ENCODE measurements at places on chromosomes 7 and 10. TPM values are rescaled to one million over a fixed set of nuclear protein-coding genes. Genes with fewer than 3 reads are reported as not detected.

- DNase-seq = no peak
Observed at GRCh38 chr7:144545330-144545729, 141.8 kb upstream of the NOBOX start.

GRCh38 chr7:100493476-100494264 is 9.9 kb downstream of the NYAP1 start:
- DNase-seq = peak; percentile 38

GRCh38 chr10:17781856-17782255 is 27.3 kb upstream of the MRC1 start:
- DNase-seq = no peak

DNA sequence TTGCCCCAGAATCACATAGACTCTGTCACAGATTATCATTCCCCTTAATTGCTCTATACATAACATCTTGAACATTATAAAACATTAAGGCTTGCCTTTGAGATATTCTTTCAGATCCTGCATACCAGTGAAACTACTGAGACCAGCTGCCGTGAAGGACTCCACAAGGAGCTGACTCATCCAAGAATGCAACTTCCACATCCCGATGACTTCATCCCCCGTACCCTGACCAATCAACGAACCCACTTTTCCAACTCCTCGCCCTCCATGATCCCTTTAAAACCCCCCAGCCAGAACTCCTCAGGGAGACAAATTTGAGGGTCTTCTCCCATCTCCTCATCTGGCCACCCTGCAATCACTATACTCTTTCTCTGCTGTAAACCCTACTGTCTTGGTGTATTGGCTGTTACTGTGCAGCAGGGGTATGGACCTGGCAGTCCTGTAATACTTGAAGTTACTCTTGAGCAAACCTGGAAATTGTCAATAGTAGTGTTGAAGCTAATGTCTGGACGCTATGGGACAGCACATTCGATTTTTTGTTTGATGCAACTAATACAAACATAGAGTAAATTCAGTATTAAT is 49.8 kb downstream of the HTR5A start:
- DNase-seq = no peak

DNA sequence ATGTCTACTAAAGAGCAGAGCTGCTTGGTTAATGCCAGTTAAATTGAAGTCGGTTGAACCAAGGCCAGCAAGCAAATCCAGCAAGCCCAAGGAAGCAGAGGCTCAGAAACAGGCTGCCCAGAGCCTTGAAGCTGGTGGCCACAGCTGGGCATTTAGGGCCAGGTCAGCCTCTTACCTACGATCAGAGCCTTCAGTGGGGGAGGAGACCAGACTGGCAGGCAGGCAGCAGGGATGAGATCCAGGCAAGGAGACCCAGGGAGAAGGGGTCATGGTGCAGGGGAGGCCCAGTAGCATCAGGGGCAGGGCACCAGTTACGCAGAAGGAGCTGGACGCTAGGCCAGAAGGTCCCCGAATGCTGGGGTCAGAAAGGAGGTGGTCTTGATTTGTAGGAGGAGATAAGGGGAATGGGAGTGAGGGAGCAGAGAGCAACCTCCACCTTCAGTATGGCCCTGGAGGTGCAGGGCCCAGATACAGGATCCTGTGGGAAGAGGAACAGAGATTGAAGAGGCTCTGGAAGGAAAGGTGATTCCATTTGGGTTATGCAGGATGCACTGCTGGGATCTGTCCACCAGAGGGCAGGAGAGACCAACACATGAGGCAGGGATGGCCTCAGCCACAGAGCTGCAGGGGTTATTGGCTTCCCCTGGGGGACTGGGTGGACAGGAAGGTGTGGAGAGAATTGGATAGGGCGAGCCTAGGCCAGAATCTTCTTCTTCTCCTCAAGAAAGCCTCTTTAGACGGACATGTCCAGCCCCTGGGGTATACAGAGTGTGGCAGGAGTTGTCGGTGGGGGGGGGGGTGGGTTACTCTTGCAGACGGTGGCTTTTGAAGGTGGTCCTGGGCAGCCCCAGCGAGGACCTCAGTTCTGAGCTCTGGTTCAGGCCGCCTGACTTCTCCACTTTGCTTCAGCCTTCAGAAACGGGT is 132.6 kb upstream of the PODXL start:
- peak; percentile 59 for DNase-seq

- DNase-seq = no peak
Observed at GRCh38 chr7:12722636-12723605, 35.5 kb downstream of the ARL4A start.

- no peak for DNase-seq
Observed at GRCh38 chr10:31166606-31167005, 134.9 kb upstream of the ZNF438 start.

GRCh38 chr7:158044482-158044823 is 543.2 kb downstream of the PTPRN2 start:
- DNase-seq = no peak

- peak; percentile 85 for DNase-seq
Observed at GRCh38 chr10:22931948-22932347, 4.1 kb downstream of the ARMC3 start.

DNA sequence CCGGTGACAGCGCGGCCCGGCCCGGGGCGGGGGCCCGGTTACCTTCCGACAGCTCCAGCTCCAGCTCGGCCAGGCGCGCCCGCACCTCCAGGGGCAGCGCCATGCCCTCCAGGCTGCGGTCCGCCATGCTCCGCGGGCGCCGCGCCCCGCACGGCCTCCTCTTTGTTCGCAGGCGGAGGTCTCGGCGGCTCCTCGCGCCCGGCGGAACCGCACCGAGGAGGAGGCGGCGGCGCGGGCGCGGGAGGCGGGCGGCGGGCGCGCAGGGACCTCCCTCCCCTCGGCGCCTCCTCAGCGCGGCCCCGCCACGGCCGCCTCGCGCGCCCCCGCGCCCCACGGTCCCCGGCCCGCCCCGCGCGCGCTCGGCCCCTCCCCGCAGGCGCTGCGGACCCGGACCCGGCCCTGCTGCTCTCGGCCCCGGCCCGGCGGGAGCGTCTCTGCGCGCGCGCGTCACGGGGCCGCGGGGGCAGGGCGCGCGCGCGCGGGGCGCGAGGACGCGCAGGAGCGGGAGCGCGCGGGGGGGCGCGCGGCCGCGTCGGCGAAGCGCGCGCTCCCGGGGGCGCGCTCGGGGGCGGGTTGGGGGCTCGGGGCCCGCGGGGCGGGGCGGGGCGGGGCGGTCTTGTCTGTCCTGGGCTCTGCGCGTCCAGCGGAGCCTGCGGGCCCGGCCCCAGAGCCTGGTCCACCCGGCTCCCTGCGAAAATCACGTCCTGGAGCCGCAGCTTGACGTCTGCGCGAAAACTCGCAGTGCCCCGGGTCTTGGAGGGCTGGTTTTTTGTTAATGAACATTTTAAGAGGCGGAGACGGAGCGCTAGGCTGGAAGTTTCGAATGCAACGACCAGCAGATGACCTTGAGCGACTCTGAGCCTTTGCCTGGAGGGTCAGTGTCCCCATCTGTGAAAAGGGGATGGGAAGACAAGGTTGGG is at the start of gene DIP2C:
Gene DIP2C (minus strand): TSS at position 217 of the 920 bp plus-strand sequence. CDS start 90 bp downstream, at position 127.
- DNase-seq = peak; percentile 80

GRCh38 chr10:101310529-101311184 is 43.3 kb upstream of the BTRC start:
- peak; percentile 11 for DNase-seq

DNA sequence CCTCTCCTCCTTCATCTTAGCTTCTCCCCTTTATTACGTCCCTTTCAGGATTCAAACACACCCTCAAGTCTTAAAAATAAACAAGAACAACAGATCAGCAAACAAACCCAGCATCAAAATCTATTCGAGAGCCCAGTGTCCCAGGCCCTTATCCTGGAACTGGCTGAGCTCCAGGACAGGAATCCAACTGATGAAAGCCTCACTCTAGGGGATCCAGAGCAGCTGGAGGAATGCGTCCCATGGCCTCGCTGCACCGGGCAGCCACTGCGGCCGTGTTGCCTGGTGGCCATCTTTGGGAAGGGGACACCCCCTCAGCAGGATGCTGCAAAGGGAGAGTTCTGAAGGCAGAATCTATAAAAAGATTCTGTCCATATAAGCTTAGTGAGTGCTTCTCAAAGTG is 156.5 kb upstream of the BMPER start:
- DNase-seq = no peak

- DNase-seq = no peak
Observed at GRCh38 chr7:13878154-13878553, 111.3 kb downstream of the ETV1 start.

- peak; percentile 24 for DNase-seq
Observed at GRCh38 chr10:116444527-116445142, 17.0 kb downstream of the PNLIPRP3 start.

- DNase-seq = no peak
Observed at GRCh38 chr10:75825661-75826060, 394.2 kb downstream of the LRMDA start.

DNA sequence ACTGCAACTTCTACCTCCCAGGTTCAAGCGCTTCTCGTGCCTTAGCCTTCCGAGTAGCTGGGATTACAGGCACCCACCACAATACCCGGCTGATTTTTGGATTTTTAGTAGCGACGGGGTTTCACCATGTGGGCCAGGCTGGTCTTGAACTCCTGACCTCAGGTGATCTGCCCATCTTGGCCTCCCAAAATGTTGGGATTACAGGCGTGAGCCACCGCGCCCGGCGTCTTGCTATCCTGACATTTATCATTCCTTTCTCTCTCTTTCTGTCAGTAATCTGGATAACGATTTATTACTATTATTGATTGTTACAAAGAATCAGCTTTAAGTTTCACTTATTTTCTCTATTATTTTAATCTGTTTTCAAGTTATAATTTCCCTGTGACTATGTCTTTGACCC is 548.4 kb downstream of the CNTNAP2 start:
- no peak for DNase-seq

DNA sequence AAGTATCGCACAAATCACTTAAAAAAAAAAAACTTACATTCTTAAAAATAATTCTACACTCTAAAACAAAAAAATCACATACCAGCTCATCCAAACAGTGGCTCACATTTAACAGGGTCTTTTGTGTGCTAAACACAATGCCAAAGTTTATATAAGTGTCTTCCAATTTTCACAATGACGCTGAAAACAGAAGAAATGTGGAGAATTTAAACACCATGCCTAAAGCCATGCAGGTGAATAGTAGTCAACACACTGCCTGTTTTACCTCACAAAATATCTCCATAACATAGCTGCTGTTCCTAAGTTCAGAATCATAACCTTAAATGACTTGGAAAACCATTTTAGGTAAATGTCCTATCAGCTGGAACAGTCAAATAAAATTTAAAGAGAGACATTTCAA is 55.0 kb downstream of the GRB10 start:
- DNase-seq = no peak

DNA sequence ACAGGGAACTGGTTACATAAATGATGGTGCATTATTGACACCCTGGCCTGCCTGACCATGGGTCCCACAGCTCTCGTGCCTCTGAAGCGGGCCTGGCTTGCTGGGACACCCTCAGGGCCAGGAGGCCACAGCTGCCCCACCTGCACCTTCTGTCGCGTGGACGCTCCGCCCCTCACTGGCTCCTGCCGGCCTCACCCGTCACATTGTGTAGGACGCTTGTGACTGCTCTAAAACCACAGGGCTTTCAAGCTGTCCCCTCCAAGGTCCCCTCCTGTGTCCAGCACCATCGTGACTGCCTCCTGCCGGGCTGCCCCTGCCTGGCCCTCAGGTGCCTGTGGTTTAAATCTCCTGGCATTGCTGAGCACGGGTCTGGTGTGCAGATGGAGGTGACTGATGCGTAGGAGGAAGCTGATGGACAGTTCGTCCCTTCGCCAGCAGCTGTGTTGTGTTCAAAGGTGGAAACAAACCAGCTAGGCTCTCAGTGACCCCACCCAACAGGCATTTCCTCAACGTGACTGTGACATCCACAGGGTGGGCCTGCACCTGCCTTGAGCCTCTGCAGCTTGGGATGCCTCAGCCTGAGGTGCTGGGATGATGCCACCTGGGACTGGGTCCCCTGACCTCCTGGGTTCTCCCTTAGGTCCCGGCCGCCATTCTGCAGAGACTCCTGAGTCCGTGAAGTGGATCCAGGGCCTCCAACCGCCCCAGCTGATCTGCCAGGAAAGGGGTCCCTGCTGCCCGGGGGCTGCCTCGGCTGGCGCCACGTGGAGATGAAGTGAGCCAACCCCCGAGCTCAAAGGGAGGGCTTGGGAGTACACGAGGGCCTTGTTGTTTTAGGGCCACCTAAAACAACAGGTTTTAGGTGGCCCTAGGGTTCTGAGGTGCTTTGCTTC is 148.5 kb downstream of the WDR37 start:
- DNase-seq = no peak

- DNase-seq = peak; percentile 59
Observed at GRCh38 chr7:17318146-17318545, 19.7 kb downstream of the AHR start.

The CNPY1 gene
- polyA plus RNA-seq = not detected

The TMEM178B gene
- 0.02 TPM for polyA plus RNA-seq

The RNF32 gene
- 0.91 TPM for polyA plus RNA-seq

The PLA2G12B gene
- not detected for polyA plus RNA-seq

The TRUB1 gene
- 23.3 TPM for polyA plus RNA-seq

The KLF6 gene
- 105 TPM for polyA plus RNA-seq
